ENCODE measurements at places on chromosomes 1 and 21. TPM values are rescaled to one million over a fixed set of nuclear protein-coding genes. Genes with fewer than 3 reads are reported as not detected.
A peak's percentile ranks its signal among the peaks of the same experiment; 100 is the strongest.

DNA sequence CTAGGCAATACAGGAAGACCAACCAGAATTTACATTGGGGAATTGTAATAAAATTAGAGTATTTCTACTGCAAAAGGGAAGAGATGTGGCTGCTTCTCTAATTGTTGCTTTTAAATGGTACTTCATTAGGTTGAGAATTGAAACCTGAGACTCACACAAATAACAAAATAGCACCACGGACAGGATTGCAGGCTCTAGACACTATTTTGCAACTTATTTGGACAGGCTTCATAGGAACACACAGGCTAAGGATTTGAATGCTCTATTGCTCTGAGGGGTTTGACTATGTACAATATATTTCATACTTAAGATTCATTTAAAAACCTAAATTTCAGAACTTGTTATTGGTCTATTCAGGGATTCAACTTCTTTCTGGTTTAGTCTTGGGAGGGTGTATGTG is 79.6 kb downstream of the ATP1B1 start:
- H3K4me3 ChIP-seq = no peak overlapping the region
- H3K4me1 ChIP-seq = peaks cover 5% of the 10 kb centered on the region
- H3K27me3 ChIP-seq = no peaks in the 10 kb centered on the region
- DNase-seq = no peak
- no peaks in the 10 kb centered on the region for H3K36me3 ChIP-seq

- H3K4me1 ChIP-seq = peaks cover 47% of the 10 kb centered on the region
- peaks cover 22% of the 10 kb centered on the region for H3K27me3 ChIP-seq
- no peak for DNase-seq
- H3K27ac ChIP-seq = no peak overlapping the region
- no peak overlapping the region for H3K4me3 ChIP-seq
These were observed 15.8 kb upstream of the ETV3L start for GRCh38 chr1:157115429-157115838.

- H3K36me3 ChIP-seq = no peaks in the 10 kb centered on the region
- no peaks in the 10 kb centered on the region for H3K27me3 ChIP-seq
- H3K4me3 ChIP-seq = no peak overlapping the region
These were observed 5.7 kb upstream of the CSTB start for GRCh38 chr21:43781846-43782245.

- no peak for DNase-seq
- peak overlapping the region; percentile 81 for H3K4me3 ChIP-seq
- H3K27me3 ChIP-seq = peaks cover 21% of the 10 kb centered on the region
- no peaks in the 10 kb centered on the region for H3K36me3 ChIP-seq
- H3K27ac ChIP-seq = no peak overlapping the region
These were observed 1.2 kb upstream of the TPRG1L start for GRCh38 chr1:3623441-3624199.

The KANK4 gene
- not detected for total RNA-seq

The FHL3 gene
- 21.5 TPM for total RNA-seq

- H3K4me3 ChIP-seq = no peak overlapping the region
- DNase-seq = peak; percentile 27
- H3K27me3 ChIP-seq = no peaks in the 10 kb centered on the region
- H3K27ac ChIP-seq = no peak overlapping the region
- H3K36me3 ChIP-seq = no peaks in the 10 kb centered on the region
These were observed 13.0 kb downstream of the TFF3 start for GRCh38 chr21:42302076-42302650.

The ALDH4A1 gene
- total RNA-seq = 21.8 TPM

The ZBTB17 gene
- 19.5 TPM for total RNA-seq

DNA sequence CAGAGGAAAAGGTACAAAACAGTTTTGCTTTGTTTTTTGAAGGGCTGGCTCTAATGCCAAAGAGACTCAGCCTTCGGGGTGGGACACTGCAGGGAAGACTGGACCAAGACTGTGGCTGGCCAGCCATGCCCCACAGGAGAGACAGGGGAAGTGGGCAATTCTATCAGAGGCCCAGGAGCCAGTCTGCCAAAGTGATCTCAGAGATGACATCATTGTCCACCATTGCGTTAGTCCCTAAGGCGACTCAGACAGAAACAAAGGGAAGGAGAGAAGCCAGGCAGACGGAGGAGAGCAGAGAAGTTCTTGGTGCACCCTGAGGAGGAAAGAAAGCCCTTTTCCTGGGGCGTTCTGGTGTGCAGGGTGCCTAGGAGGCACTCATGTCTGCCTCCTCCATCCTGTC is 26.4 kb downstream of the OPTC start:
- H3K36me3 ChIP-seq = no peaks in the 10 kb centered on the region
- H3K4me3 ChIP-seq = no peak overlapping the region
- H3K27ac ChIP-seq = no peak overlapping the region
- H3K27me3 ChIP-seq = no peaks in the 10 kb centered on the region
- H3K4me1 ChIP-seq = peaks cover 48% of the 10 kb centered on the region
- DNase-seq = no peak

- H3K27ac ChIP-seq = no peak overlapping the region
- no peaks in the 10 kb centered on the region for H3K27me3 ChIP-seq
- no peaks in the 10 kb centered on the region for H3K36me3 ChIP-seq
- no peak overlapping the region for H3K4me3 ChIP-seq
- DNase-seq = peak; percentile 69
These were observed 23.4 kb upstream of the TSPAN2 start for GRCh38 chr1:115112496-115113375.

DNA sequence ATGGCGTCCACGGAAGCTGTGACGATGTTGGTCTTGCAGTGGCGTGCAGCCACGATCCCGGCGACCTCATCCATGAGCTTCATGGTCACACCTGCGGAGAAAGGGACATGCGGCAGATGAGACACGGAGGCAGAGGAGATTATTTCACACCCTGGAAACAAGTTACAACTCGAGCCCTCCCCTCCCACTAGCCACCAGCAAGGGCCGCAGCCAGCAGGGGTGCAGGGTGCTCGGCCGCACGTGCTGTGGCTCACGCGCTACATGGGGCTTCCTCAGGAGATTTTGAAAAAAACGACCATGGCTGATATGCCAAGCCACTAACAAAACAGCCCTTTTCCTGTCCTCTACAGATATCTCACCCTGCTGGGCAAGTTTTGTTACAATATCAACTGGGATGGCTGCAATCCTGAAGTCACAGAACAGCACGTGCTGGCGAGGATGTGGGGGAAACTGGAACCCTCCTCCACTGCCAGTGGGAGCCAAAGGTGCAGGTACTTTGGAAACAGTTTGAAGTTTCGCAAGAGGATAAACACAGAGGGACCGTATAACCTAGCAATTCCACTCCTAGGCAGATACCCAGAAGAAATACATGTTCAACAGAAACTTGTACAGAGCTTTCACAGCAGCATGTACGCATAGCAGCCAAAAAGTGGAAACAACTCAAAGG is 34.1 kb upstream of the GPR153 start:
- no peak overlapping the region for H3K27ac ChIP-seq
- H3K4me1 ChIP-seq = no peaks in the 10 kb centered on the region
- H3K4me3 ChIP-seq = no peak overlapping the region

The OLFML3 gene
- 13.4 TPM for total RNA-seq

GRCh38 chr1:101980974-101981373 is 15.8 kb downstream of the OLFM3 start:
- DNase-seq = no peak
- H3K4me3 ChIP-seq = no peak overlapping the region
- H3K4me1 ChIP-seq = peaks cover 6% of the 10 kb centered on the region
- H3K27me3 ChIP-seq = no peaks in the 10 kb centered on the region
- peak overlapping the region; percentile 1 for H3K27ac ChIP-seq
- no peaks in the 10 kb centered on the region for H3K36me3 ChIP-seq

DNA sequence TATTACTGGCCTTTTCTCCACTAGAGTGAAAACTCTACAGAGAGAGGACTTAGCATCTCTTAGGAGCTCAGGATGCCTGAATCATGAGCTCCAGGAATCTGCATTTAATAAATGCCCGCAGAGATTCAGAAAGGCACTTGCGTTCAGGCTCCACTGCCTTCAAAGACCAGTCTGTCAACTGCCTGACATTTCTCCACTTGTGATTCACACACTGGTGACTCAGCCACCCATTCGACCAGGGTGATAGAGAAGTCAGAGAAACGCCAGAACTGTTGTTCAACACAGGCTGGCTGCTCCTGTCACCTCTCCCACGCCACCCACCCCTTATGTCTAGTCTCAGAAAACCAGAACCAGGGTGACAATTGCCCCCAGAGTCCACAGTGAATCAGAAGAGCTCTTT is 26.9 kb upstream of the LBR start:
- H3K27ac ChIP-seq = no peak overlapping the region
- H3K36me3 ChIP-seq = no peaks in the 10 kb centered on the region
- no peak overlapping the region for H3K4me3 ChIP-seq

GRCh38 chr1:85581802-85582686 is 1.5 kb downstream of the CCN1 start:
- peak; percentile 66 for DNase-seq
- peak overlapping the region; percentile 97 for H3K27ac ChIP-seq
- H3K27me3 ChIP-seq = peaks cover 28% of the 10 kb centered on the region
- H3K4me3 ChIP-seq = peak overlapping the region; percentile 70
- peaks cover 56% of the 10 kb centered on the region for H3K4me1 ChIP-seq

The AADACL3 gene
- total RNA-seq = not detected

DNA sequence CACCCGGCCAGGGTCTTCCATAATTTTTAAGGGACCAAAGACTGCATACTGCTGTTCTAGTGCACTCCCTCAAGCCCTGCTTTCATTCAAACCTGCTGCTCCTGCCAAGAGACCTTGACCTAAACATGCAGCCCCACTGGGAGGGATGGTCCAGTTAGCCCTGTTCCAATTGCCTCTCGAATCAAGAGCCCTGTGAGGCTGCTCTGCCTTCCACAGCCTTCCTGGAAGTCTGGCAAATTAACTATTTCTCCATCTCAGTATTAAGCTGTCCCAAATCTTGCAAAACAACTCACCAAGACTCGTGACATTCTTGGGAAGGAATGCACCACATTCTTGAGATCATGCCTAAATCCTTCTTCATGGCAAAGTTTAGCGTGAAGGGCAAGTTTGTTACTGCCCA is 231.3 kb downstream of the C1orf94 start:
- no peak overlapping the region for H3K27ac ChIP-seq
- H3K4me1 ChIP-seq = no peaks in the 10 kb centered on the region
- no peak overlapping the region for H3K4me3 ChIP-seq
- no peaks in the 10 kb centered on the region for H3K27me3 ChIP-seq
- no peak for DNase-seq
- H3K36me3 ChIP-seq = no peaks in the 10 kb centered on the region

DNA sequence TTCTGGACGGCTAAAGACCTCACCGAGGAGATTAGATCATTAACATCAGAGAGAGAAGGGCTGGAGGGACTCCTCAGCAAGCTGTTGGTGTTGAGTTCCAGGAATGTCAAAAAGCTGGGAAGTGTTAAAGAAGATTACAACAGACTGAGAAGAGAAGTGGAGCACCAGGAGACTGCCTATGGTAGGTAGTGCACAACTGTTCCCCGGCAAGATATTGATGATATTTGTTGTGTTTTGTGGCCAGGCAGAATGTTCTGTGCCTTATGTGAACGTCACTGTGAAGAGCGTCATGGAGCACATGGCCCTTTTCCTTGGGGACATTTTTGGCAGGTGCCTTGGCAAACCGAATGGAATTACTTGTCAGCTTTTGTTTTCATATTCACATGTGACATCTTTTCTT is 191.7 kb downstream of the DISC1 start:
- no peaks in the 10 kb centered on the region for H3K4me1 ChIP-seq
- no peaks in the 10 kb centered on the region for H3K36me3 ChIP-seq

DNA sequence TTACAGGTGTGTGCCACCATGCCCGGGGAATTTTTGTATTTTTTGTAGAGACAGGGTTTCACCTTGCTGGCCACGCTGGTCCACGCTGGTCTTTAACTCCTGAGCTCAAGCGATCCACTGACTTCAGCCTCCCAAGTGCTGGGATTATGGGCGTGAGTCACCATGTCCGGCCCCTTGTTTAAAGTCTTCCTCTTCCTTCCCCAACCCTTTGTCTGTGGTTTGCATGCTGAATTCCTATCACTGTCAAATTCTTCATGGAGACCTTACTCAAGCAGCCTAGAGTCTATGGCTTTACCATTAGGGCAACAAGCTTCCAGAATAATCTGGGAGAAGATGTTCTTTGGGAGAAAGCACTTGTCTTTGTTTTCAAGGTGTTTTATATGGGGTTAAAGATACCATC is 34.7 kb downstream of the B3GALT5 start:
- H3K4me3 ChIP-seq = no peak overlapping the region
- no peaks in the 10 kb centered on the region for H3K27me3 ChIP-seq
- no peak overlapping the region for H3K27ac ChIP-seq
- H3K4me1 ChIP-seq = peaks cover 21% of the 10 kb centered on the region
- H3K36me3 ChIP-seq = no peaks in the 10 kb centered on the region
